ENCODE measurements at places on chromosomes 3 and 15.
A peak's percentile ranks its signal among the peaks of the same experiment; 100 is the strongest.

- peaks cover 18% of the 10 kb centered on the region for H3K4me1 ChIP-seq
- H3K36me3 ChIP-seq = no peaks in the 10 kb centered on the region
- H3K4me3 ChIP-seq = no peak overlapping the region
- no peak for DNase-seq
- no peak overlapping the region for H3K27ac ChIP-seq
These were observed 1.7 kb upstream of the PLCB2 start for GRCh38 chr15:40309344-40309862.

DNA sequence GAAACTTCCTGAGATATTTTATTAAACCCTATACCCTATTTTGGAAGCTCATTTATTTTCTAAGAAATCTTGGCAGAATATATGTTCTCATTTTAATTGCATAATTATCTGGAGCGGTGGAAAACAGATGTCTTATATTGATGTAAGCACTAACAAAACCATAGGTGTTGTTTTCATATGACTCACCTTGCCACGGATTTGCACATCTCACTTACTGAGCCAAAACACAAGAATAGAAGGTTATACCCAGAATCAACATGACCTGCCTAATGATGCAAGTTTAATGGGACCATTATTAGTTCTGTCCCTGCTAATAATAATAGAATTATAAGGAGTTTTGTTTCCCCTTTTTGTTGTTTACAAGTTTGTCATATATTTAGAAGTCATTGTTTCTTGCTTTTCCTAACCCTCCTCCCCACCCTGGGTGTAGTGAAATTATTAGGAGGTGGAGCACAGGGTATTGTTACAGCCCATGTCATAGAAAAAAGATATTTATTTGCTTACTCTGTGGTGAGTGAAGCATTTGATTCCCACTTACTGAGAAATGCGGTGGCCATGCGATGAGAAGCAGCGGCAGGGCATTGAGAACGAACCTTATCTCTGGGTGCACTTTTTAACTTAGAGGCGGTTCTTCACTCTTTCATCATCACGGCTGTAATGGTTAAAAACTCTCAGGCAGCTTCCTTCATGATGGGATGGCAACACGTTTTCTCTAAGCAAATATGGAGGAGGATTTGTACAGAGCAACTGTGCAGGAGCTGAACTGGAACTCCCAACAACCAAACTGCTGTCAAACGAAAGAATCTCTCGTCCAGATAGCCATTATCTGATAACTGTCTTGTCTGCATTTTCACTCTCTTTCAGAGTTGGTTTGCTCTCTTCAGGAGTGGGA is 521 bp downstream of the IL5RA start:
- H3K36me3 ChIP-seq = no peaks in the 10 kb centered on the region
- no peaks in the 10 kb centered on the region for H3K4me1 ChIP-seq
- H3K27ac ChIP-seq = no peak overlapping the region
- DNase-seq = no peak
- H3K27me3 ChIP-seq = no peaks in the 10 kb centered on the region

- no peaks in the 10 kb centered on the region for H3K4me1 ChIP-seq
- H3K27ac ChIP-seq = no peak overlapping the region
- DNase-seq = no peak
- no peaks in the 10 kb centered on the region for H3K27me3 ChIP-seq
- no peaks in the 10 kb centered on the region for H3K36me3 ChIP-seq
These were observed 272.2 kb downstream of the ADAMTSL3 start for GRCh38 chr15:83926116-83926515.

DNA sequence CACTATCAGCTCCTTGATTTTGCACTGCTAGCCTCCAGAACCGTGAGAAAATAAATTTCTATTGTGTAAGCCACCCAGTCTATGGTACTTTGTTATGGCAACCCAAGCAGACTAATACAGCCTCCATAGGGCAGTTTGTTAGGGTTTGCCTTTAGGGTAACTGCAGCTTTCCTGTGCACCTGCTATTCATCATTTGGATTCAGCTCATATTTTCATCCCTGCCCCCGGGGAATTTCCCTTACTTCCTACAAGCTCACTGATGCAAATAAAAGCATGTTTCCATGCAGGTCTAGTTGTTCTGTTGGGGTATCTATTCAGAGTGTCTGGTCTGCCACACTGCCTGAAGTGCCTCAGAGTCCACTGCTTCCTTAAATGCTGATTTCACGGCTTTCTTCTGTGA is 48.6 kb upstream of the ATOSA start:
- H3K27ac ChIP-seq = no peak overlapping the region
- H3K4me1 ChIP-seq = no peaks in the 10 kb centered on the region
- no peak for DNase-seq
- H3K4me3 ChIP-seq = no peak overlapping the region
- H3K27me3 ChIP-seq = no peaks in the 10 kb centered on the region
- H3K36me3 ChIP-seq = no peaks in the 10 kb centered on the region

GRCh38 chr3:97550408-97550807 is 214.2 kb upstream of the ARL6 start:
- no peak overlapping the region for H3K4me3 ChIP-seq
- H3K36me3 ChIP-seq = no peaks in the 10 kb centered on the region
- H3K27me3 ChIP-seq = no peaks in the 10 kb centered on the region
- no peak for DNase-seq
- H3K4me1 ChIP-seq = no peaks in the 10 kb centered on the region

DNA sequence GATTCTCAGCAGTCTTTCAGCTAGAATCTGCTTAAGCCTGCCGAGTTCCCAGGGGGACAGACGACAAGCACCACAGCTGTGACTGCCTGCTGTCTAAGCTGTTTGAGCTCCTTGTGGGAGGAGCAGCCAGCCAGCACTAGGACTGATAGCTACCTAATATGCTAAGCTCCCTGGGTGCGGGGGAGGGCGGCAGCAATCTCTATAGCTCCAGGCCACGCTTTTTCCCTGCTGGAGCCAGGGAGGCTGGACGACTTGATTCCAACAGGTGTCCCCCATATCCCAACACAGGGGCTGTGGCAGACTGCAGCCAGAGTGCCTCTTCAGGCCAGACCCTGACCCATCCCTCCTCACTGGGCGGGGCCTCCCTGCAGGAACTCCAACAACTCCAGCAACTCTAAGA is 134.1 kb upstream of the ARPP21 start:
- no peaks in the 10 kb centered on the region for H3K4me1 ChIP-seq
- no peak overlapping the region for H3K4me3 ChIP-seq
- no peaks in the 10 kb centered on the region for H3K36me3 ChIP-seq
- DNase-seq = peak; percentile 45
- H3K27ac ChIP-seq = no peak overlapping the region
